Calu3 (cell line): ENCODE measurements at places on chromosomes 1 and 21. TPM values are rescaled to one million over a fixed set of nuclear protein-coding genes. Genes with fewer than 3 reads are reported as not detected.

The RAB42 gene
- total RNA-seq = 1.1 and 1.3 TPM in 2 replicates

- DNase-seq = no peak
Measured at GRCh38 chr1:96746440-96747420, 25.1 kb downstream of the PTBP2 start.

DNA sequence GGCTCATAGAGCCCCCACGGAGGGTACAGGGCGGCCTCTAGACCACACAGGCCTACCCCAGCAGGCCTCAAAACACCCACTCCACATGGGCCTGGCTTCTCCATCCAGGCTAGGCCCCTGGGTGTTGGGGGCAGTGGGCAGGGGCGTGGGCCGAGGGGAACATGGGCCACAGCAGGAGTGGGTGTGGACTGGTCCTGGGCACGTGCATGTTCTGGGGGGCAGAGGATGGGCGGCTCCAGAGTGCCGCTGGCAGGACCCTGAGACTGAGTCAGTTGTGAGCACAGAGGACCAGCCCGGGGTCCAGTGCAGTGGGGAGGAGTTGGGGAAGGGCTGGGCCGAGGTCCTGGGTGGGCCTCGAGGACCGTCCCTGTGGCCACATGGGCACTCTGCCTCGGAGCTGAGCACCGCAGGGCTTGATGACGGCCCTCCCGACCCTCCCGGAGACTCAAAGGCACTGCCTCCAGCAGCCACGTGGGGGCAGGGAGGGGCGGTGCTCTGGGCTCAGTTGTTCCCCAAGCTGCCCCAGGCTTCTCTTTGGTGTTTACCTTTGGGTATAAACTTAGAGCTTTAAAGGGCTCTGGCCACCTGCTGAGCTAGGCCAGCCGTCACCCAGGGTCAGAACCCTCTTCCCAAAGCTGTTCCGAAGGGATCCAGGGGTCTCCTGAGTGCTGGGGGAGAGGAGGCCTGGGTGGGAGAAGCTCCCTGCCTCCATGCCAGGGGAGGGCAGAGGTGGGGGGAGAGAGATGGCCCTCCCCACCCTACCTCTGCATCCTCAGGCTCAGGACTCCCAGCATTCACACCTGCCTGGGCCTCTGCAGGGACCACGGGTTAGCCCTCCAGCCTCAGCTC is 79.9 kb downstream of the MORN1 start:
- DNase-seq = peak; percentile 51

- peak; percentile 48 for DNase-seq
Measured at GRCh38 chr1:29655945-29656850, 419.9 kb downstream of the PTPRU start.

DNA sequence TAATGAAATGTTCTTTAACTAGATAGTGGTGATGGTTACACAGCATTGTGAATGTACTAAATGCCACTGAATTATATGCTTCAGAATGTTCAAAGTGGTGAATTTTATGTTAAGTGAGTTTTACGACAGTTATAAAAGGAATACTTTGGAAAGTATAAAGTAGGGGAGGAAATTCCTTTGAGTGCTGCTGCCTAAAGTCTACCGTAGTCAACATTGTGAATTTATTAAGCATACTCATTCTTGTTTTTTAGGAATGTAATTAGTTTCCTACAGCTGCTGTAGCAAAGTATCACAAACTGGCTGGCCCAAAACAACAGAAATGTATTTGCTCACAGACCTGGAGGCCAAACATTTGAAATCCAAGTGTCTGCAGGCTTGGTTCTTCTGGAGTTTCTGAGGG is 73.0 kb downstream of the SWT1 start:
- DNase-seq = no peak
